KG1 (cell line): ENCODE measurements at places on chromosomes 7 and 10.

- DNase-seq = no peak
Observed at GRCh38 chr10:115555887-115556402, 462.8 kb downstream of the ATRNL1 start.

DNA sequence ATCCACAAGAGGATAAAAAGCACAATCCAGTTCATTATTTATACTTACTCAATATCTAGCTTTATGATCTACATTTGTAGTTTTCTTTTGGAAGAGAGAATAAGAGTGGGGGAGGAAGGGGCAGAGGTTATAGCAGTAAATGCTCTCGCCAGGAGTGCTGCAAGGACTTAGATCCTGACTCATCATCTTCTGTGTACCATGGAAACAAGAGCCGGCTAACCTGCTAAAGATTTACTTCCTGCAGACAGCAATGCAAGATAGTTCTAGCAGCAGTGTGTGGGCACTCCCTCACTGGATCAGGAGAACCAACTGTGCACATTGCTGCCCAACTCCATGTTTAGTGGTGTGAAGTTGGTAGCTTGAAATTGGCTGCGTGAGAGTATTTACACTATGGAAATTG, 47.7 kb upstream of the TRIL start:
- no peak for DNase-seq

GRCh38 chr10:127300868-127301321, 104.5 kb upstream of the INSYN2A start:
- no peak for DNase-seq

DNA sequence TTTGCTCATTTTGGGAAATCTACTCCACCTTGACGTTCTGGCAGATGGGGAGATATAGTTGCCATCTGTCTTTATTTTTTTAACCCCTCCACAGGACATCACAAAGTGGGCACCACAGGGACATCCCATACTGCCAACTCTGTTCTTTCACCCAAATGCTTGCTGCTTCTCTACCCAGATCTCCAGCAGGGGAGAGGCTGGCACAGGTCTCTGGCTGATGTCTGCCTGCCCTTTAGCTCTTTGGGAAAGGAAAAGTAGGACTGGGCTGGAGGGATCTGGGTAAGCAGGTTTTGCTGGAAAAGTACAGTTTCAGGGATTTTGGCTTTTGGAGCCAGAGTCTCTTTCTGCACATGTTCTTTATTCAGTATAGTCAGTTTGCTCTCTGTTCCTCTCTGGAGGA, 156.7 kb downstream of the ANLN start:
- DNase-seq = no peak

DNA sequence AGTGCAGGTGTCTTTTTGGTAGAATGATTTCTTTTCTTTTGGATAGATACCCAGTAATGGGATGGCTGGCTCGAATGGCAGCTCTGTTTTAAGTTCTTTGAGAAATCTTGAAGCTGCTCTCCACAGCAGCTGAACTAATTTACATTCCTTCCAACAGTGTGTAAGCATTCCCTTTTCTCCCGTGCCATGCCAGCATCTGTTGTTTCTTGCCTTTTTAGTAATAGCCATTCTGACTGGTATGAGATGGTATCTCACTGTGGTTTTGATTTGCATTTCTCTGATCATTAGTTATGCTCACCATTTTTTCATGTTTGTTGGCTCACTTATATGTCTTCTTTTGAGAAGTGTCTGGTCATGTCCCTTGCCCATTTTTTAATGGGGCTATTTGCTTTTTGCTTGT, 486.3 kb downstream of the GALNT17 start:
- DNase-seq = no peak

GRCh38 chr7:38339953-38340819, 66.8 kb upstream of the TARP start:
- no peak for DNase-seq

DNA sequence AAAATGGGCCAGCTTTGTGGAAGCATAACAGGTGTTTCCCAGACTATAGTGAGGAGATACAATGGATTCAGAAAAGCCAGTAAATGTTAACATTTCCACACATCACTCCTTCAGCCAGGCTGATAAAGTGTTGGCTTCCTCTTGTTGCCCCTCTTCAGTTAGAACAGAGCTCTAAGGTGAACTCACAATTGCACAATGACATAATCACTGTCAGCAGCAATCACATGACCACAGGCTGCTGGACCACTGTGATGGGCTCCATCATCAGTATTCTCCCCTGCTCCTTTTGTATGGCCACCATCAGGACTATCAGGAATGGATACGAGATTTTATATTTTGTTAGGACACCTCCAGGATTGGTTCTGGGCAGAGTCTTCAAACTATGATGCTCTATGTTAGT, 849.4 kb upstream of the GHITM start:
- no peak for DNase-seq
